A673 (cell line): ENCODE measurements at places on chromosomes 16 and 17. TPM values are rescaled to one million over a fixed set of nuclear protein-coding genes. Genes with fewer than 3 reads are reported as not detected.

PARN gene
- total RNA-seq: 37.5 and 38.7 TPM in 2 replicates

C16orf96 gene
- total RNA-seq: not detected in 2 replicates

ZNF597 gene
- total RNA-seq: 2.4 and 2.8 TPM in 2 replicates

CEMP1 gene
- not detected in 2 replicates for total RNA-seq

SYCE1L gene
- 0.63 TPM in 1 of 2 replicates, not detected in the other for total RNA-seq

PTX4 gene
- total RNA-seq: not detected in 2 replicates

MMP28 gene
- total RNA-seq: not detected in 2 replicates

WNT9B gene
- not detected in 2 replicates for total RNA-seq

MT1A gene
- not detected in 2 replicates for total RNA-seq

TAT gene
- total RNA-seq: not detected in 2 replicates

ACAP1 gene
- 1.1 TPM in 2 replicates for total RNA-seq

SYNGR3 gene
- 1.4 and 2.3 TPM in 2 replicates for total RNA-seq

ABI3 gene
- 9.7 and 13.0 TPM in 2 replicates for total RNA-seq

KIF18B gene
- 49.4 and 54.3 TPM in 2 replicates for total RNA-seq

AKAP1 gene
- 38.8 and 43.4 TPM in 2 replicates for total RNA-seq

PIMREG gene
- total RNA-seq: 90.5 and 107 TPM in 2 replicates

TNFSF12 gene
- total RNA-seq: 0.55 and 0.75 TPM in 2 replicates

TNFRSF17 gene
- total RNA-seq: not detected in 2 replicates

TBC1D3K gene
- not detected in 2 replicates for total RNA-seq

ZNF668 gene
- 16.5 and 19.8 TPM in 2 replicates for total RNA-seq

SLC46A1 gene
- 4.4 and 6.4 TPM in 2 replicates for total RNA-seq

ACSF2 gene
- 4.1 and 9.2 TPM in 2 replicates for total RNA-seq

EME1 gene
- total RNA-seq: 31.9 and 44.0 TPM in 2 replicates

RPL23 gene
- 764 and 879 TPM in 2 replicates for total RNA-seq
